Activated naive CD4-positive, alpha-beta T cell (primary cell): ENCODE measurements at places on chromosomes 3 and 15.

DNA sequence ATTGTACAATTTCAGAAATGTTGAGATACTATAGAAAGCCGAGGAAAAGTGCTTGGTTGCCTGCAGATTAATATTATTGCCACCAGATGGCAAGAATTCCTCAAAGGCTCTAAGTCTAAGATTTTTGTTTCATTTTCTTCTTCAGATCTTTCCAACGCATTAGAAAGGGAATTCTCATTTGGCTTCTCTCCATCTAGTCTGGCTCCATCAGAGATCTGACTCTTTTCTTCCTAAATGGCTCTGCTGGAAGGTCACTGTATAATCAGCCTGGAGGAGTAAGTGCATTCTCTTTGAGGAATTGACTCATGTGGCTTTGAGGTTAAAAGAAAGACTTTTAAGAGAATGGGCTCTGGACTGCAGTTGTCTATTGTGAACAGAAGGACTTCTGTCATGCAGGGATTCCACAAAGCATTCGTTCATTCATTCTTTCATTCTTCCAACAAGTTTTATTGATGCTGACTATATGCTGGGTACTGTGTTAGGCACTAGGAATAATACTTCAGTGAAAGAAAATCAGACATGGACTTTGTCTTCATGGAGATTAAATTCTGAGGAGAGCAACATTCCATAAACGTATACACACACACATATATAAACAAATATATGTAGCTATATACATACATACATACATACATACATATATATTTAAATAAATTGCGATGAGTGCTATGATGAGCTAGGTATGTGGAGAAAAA, 55.3 kb downstream of the SLC28A2 start:
- DNase-seq: no peak

DNA sequence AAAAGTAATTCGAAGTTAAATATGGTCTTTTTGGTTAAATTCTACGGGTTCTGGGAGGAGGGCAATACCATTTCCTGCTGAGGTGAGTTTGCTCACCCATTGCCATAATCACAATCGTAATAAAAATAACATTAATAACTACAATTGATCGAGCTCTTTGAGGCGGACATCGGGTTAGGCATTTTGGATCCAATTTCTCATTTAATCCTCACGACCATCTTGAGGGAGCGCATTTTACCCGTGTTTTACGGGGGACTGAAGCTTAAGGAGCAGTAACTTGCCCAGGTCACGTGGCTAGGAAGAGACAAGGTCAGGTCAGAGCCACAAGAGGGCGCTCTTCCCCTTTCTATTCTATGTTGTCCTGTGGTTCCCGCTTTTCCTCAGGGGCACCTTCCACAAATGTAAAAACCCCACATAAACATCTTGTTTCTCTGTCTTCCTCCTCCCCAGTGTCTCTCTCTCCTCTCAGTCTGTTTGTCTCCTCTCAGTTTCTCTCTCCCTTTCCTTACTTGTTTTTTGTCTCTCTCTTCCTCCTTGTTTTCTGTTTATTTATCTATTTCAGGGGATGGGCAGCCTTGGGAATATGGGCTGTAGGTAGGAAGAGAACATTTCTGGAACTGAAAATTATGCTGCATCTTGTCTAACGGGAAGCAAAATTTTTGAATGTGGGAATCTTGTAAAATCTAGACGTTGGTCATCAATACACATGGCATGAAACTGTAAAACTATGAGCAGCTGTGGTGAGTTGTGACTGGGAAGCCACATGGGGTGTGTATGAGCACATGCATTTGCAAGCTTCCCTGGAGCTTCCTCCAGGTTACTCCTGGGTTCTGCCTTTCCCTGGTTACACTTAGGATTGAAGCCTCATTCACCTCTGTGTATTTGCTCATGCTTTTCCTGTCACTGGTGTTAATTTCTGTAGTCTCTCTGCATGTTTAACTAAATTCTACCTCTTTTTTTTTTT, 71.0 kb downstream of the SQOR start:
- no peak for DNase-seq

GRCh38 chr3:144746631-144747030, 775.0 kb downstream of the DIPK2A start:
- no peak for DNase-seq

DNA sequence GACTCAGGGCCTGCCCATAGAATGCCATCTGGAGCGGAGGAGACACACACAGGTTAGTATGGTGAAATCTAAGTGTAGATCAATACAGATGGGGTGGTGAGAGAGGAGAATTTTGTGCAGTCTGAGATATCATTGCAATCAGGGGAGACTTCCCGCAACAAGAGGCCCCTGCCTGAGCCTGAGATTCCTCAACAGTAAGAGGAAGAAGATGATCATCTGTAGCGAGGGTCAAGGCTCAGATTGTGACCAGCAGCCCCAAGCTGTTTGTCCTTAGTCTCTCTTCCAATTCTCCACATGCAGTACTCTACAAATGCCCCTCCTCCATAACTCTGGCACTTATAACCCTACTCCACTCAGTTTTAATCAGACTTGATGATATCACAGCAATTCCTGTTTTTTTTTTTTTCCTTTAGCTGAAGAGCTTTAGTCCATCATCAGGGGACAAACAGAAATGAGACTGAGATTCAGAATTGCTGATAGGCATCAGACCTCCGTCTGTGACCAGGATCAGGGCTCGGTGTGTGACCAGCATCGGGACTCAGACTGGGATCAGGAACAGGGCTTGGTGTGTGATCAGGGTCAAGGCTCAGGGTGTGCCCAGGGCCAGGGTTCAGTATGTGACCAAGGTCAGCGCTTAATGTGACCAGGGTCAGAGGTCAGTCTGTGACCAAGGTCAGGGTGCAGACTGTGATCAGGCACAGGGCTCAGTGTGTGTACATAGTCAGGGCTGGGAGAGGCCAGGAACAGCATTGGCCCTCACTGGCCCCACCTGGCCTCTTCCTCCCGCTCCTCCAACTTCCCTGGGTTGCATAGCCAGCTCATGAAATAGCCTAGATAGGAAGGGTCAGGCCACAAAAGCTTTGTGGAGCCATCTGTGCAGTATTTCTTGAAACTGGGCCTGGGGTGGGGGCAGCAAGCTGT, 14.1 kb downstream of the LOXL1 start:
- no peak for DNase-seq

DNA sequence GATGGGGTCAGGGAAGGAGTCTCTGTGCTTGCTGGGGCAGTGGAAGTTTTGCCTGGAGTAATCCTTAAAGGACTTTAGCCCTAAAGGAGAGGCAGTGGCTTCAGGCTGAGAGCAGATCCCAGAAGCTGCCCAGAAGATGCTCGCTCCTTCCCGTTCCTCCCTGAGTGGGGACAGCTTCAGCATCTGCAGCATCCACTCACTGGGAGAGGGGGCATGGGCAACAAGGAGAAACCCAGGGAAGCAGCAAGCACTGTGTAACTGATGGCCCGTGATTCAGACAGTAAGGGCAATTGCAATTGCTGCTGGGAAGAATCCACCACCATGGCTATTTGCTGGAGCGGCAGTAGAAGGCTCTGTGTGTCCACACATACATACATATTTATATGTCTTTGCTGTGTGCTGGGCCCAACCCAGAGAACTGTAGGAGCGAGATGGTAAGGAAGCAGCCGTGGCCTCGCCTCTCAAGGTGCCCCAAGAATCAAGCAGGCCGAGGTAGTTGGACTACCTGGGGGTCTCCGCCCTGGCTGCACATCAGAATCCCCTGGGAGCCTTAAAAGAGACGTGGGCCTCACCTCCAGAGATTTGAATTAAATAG, 5.8 kb upstream of the PAQR5 start:
- DNase-seq: no peak

DNA sequence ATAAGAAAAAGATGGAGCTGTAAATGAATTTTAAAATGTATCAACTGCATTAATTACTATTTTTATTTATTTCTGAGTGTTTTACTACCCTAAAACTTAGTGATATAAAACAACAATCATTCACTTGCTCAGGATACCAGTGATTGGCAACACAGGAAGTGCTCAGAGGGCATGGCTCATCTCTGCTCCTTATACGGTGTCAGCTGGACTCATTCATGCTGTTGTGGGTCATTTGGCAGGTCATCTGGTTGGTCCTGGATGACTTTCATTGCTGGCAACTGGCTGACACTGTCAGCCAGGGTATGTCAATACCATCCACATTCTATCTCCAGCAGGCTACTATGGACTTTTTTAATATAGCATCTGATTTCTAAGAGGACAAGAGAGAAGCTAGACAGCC, 689.6 kb upstream of the NECTIN3 start:
- no peak for DNase-seq

- DNase-seq: no peak
Observed at GRCh38 chr3:24608701-24609390, 114.2 kb upstream of the THRB start.

GRCh38 chr15:101093958-101094357, 157.9 kb downstream of the CHSY1 start:
- DNase-seq: no peak

- DNase-seq: no peak
Observed at GRCh38 chr15:40959331-40960141, 6.3 kb downstream of the CHAC1 start.
